RPMI7951 (cell line): ENCODE measurements at places on chromosomes 5 and 9.

- DNase-seq, result no peak
These were observed 14.6 kb downstream of the FOXD1 start for GRCh38 chr5:73433982-73434342.

- peak; percentile 23 for DNase-seq
These were observed 900.0 kb upstream of the CDH10 start for GRCh38 chr5:25544652-25545249.

- DNase-seq, result no peak
These were observed 7.8 kb upstream of the NDUFB6 start for GRCh38 chr9:32580631-32581300.

DNA sequence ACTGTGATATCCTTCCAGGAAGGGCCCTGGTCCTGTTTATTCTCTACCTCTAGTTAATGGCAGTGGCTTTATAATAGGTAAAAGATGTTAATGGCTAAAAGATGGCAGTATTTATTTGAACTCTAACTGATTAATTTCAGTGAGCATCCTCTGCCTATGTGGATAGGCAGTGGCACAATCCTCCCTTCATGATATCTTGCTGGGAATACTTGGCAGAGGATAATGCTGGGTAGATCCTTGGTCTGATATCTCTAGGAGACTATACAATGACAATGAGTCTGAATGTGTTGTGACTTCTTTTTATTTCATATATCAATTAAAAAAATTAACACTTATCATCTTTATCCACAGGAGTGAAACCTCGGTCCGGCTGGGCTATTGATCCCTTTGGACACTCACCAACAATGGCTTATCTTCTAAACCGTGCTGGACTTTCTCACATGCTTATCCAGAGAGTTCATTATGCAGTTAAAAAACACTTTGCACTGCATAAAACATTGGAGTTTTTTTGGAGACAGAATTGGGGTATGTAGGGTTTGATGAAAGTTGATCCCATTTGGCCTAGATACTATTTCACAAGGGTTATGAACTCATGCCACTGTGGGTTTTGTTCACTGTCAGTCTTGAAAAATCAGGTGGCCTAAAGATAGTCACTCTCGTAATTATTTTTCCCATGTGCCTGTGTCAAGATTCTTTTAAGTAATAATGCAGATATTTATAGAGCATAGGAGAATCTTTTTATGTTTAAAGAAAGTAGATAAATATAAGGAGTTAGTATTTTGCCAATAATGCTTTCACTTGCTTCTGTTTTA is 77.7 kb downstream of the MAN2A1 start:
- no peak for DNase-seq

DNA sequence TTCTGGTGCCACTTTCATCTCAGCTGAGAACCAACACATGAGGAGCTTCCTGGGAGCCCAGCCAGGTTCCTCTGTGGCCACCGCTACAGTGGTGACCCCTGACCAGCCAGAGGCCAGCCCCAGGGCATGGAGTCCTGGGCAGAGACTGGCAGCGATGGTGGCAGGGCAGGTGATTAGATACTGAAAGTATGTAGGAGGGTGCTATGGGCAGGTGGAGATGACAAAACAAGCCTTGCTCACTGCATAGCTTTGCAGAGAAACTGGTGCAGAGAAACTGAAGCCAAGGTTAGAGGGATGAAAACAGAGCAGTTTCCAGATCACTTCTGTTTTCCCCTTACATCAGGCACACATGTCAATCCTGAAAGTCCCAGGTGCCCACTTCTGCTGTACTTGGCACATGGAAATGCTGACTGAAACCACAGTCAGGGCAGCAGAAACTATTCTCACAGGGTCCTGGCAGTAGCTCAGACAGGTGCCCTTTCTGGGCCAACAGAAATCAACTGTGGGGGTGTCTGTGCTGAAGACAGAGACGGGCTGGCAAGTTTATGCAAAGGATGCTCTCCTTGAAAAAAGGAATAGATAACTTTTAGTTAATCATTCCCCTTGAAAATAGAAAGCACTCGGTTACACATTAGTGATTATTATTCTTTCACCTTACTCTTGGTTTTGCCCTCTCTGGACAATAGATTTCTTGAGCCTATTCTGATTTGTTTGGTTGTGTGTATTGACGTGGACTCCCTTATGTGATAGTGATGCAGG is 90.3 kb downstream of the ANKRD55 start:
- no peak for DNase-seq

DNA sequence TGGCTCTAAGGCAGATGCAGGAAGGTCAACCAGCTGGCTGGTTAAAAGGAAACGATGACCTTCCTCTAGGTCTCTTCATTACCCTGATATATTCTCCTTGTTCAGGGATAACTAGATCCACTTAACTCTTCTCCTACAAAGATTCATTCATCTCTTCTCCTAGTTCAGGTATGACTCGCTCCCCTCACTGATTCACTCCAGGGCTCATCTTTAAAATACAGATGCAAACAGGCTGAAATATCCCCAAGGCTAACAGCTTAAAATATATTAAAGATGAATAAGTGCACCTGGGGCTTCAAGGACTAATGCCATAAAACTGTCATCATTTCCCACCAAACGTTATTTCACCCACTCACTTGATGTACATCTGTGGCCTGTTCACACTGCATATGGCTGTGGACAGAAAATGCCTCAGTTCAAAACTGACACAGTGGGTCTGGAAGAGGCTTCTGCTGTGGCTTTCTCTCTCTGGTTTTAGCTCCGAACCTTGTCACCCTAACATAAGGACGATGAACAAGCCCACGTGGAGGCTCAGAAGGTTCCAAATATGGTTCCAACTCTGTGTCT is 366.9 kb downstream of the DEPDC1B start:
- peak; percentile 47 for DNase-seq

DNA sequence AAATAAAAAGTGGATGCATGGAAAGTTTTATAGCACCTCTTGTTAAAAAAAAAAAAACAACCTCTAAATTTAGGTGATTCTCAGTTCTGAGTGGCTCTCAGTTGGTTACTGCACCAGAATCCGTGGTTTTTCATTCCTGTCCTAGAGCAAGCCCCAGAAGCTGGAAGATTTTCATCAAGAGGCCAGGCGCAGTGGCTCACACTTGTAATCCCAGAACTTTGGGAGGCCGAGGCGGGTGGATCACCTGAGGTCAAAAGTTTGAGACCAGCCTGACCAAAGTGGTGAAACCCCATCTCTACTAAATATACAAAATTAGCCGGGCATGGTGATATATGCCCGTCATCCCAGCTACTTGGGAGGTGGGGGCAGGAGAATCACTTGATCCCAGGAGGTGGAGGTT is 27.2 kb upstream of the SLC9A3 start:
- DNase-seq, result no peak

DNA sequence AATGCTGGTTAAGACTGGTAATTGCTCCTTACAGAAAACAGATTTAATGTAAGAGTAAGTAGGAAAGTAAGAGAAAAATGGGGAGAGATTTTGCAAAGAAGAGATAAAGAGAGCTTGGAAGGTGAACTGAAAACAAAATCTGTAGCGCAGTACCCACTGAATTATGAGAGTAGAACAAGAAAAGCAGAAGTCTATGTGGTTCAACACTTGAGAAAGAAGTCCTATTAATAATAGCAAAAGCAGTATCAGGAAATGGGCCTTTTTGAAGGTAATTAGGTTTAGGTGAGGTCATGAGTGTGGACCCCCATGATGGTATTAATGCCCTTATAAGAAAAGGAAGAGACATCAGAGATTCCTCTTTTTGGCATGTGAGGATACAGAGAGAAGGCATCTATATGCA is 460.6 kb downstream of the CETN3 start:
- DNase-seq, result no peak
